ENCODE measurements at places on chromosomes 11 and 22.

- DNase-seq, result no peak
These were observed 141.0 kb downstream of the ARHGAP42 start for GRCh38 chr11:100827934-100828661.

DNA sequence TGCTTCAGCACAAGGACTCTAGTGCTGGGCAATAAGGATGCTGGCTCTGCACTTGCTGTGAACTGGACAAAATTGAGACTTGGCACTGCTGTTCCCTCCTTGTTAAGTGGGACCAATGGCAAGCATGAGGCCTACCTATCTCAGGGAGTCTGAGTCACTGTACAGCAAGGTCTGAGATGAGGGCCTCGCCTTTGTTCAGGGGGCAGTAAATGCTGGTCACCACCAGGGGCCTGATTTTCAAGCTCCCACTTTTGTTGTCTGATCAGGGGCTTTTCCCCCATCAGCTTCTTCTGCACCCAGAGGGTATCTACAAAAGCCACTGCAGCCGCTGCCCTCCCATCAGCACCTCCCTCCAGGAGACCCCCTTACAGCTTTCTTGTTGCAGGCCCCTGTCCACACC, 22.8 kb downstream of the DHCR7 start:
- no peak for DNase-seq

GRCh38 chr11:68536706-68537105, 76.2 kb downstream of the PPP6R3 start:
- DNase-seq, result no peak

DNA sequence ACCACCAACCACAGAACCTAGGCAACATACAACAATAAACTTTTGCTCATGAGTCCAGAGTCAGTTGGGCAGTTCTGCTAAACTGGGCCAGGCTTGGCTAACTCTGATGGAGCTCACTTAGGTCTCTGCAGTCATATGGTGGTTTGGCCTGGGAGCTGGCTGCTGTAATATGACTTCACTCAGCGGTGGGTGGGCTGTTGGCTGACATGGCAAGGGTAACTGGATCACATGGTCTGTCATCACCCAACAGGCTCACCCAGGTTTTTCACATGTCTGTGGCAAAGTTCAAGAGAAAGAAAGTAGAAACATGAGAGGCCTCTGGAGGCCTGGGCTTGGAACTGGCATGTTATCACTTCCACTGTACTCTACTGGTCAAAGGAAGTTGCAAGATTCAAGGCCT, 43.2 kb upstream of the CLMP start:
- DNase-seq, result no peak

- peak; percentile 55 for DNase-seq
These were observed 396.4 kb downstream of the METTL15 start for GRCh38 chr11:28504555-28505110.

- DNase-seq, result peak; percentile 14
These were observed 71.9 kb upstream of the SEZ6L start for GRCh38 chr22:26097411-26097810.

GRCh38 chr11:73950869-73951710, at the start of gene DNAJB13:
Gene DNAJB13 (plus strand): TSS chr11:73951026. CDS start chr11:73951070, 44 bp downstream.
- peak; percentile 45 for DNase-seq

GRCh38 chr11:88523386-88524071, 186.0 kb upstream of the CTSC start:
- DNase-seq, result no peak

DNA sequence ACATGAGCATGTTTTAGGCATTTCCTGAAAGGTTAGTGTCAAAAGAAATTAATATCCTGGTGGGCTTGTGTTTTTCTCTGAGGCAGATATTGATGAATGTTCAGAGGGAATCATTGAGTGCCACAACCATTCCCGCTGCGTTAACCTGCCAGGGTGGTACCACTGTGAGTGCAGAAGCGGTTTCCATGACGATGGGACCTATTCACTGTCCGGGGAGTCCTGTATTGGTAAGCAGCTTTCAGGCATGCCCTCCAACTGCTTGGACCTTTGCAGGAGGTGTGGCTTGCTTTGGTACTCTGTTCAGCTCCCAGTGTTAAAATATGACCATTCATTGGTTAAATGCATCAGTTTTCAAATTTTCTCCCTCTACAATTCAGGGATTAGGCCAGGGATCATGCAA, 658.6 kb upstream of the ANO5 start:
- no peak for DNase-seq

DNA sequence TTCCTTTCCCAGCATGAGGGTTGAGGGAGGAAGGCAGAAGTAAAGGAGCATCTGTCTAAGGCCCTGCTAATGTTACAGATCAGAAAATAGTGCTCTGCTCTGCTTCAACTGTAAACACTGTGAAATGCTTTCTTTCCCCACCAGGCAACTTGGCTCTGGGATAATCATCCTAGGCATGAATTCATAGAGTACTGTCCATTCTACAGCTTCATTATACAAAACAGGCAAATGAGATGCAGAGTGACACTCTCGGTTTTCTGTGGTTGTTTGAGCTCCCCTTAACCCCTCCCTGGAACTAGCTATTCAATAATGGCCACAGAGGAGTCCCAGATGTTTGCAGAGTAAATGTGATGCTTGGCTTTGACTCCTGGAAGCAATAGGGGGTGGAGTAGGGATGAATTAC, 184.3 kb upstream of the CTSC start:
- no peak for DNase-seq

DNA sequence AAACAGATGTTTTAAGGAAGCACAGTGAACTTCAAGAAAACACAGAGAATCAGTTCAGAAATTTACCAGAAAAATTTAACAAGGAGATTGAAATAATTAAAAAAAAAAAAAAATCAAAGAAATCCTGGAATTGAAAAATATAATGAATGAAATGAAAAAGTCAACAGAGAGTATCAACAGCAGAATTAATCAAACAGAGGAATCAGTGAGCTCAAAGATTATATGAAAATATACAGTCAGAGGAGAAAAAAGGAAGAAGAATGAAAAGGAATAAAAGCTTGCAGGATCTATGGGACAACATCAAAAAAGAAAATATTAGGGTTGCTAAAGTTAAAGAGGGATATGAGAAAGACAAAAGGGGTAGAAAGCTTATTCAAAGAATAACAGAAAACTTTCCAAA, 82.3 kb downstream of the XRRA1 start:
- DNase-seq, result no peak

- no peak for DNase-seq
These were observed 1.6 kb upstream of the PLAAT4 start for GRCh38 chr11:63534895-63535461.

DNA sequence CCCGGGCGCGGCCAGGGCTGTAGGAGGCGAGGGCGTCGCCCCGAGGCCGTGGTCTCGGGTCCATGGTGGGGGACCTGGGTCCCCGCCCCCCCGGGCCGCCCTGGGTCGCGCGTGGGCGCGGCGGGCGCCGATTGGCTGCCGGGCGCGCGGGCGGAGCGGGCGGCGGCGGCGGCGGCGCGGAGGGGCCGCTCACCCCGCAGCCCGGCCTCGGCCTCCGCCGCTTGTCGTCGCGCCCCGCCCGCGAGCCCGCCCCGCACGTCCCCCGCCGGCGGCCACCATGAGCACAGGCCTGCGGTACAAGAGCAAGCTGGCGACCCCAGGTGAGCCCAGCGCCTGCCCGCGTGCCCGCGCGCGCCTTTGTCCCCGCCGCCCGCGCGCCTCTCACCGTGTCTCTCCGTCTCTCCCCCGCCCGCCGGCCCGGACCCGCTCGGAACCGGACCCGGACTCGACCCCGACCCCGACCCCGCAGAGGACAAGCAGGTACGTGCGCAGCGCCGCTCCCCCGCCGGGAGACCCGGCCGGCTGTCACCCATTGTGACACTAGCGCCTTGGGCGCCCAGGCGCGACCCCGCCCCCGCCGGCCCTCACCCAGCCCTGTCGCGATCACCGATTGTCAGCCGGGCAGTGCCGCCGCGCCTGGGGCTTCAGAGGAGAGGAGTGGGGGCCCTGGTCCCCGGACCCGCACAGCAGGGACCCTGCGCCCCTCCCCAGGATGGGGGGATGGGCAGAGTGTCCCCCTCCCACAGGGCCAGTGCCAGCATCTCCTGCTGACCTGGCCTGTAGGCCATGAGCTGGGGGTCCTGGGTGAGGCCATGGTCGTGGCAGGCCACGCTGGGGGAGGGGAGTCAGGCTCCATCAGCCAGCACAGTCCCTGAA, at the start of gene SEPTIN5:
Gene SEPTIN5 (plus strand): TSS at position 192 of the 876 bp plus-strand sequence. CDS start 86 bp downstream, at position 278.
- no peak for DNase-seq

DNA sequence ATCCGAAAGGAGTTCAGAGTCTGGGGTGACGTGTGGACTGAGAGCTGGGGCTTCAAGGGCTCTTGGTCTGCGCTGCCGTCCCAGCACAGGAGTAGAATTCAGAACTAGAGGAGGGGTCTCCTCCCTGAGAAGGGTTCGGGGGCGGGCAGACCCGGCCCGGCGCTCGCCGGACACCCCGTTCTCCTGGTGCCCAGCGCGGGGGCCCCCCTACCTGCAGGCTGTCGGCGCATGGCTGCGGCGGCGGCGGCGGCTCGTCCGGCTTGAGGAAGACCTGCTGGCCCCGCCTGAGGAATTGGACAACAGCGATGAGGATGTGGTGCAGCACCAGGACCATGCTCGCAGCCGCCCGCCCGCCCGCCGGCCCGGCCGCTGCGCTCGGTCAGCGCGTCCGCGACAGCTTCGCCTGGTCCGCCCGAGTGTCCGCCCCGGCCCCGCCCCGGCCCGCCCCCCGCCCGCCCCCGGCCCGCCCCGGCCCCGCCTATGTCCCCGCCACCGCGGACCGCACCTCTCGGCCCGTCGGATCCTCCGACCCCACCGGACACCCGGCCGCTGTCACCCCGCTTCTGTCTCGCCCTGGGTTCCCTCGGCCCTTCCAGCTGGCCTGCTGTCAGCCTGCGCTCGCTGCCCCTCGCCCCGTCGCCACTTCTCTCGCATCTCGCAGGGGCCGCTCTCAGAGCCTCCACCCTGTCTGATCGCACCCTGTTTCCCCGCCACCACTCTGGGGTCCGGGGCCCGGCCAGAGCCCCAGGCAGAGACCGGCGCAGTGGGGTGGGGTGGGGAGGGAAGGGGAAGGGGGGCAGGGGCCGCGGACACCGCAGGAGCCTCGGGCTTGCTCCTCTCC, 32.0 kb downstream of the PDE2A start:
- DNase-seq, result no peak

GRCh38 chr11:1406571-1407485, 17.1 kb downstream of the BRSK2 start:
- no peak for DNase-seq

GRCh38 chr11:8744423-8744822, 61.8 kb downstream of the RPL27A start:
- no peak for DNase-seq

GRCh38 chr11:111000400-111001080, 245.0 kb upstream of the POU2AF2 start:
- DNase-seq, result peak; percentile 32

DNA sequence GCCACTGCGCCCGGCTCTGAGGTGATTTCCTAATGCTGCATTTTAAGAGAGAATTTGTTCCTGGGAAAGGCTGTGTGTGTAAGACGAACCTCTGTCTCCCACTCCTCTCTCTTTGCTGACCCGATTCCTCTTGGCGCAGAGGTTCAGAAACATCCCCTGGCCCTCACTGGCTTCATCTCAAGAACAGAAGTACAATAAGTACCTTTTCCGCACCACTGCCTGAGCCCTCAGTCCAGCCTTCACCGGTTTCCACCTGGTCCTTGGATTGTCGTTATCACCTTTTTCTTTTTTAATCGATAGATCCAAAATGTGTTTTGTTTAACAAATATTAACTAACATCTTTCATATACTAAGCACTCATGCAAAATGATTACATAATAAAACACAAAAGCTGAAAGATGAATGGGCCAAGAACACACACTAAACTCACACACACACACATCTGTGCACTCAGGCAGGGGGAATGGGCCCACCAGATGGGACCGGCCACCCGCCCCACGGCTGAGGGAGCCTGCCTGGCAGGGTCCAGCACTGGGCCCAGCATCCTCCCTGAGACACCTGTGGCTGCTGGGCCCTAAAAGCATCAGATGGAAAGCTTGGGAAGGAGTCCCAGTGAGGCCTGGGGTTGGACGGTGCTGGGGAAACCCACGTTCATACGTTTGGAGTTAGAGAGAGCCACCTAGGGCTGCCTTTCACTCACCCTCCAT, 50.4 kb upstream of the A4GALT start:
- DNase-seq, result no peak

GRCh38 chr22:38454353-38455075, 485 bp downstream of the KCNJ4 start:
- DNase-seq, result no peak

DNA sequence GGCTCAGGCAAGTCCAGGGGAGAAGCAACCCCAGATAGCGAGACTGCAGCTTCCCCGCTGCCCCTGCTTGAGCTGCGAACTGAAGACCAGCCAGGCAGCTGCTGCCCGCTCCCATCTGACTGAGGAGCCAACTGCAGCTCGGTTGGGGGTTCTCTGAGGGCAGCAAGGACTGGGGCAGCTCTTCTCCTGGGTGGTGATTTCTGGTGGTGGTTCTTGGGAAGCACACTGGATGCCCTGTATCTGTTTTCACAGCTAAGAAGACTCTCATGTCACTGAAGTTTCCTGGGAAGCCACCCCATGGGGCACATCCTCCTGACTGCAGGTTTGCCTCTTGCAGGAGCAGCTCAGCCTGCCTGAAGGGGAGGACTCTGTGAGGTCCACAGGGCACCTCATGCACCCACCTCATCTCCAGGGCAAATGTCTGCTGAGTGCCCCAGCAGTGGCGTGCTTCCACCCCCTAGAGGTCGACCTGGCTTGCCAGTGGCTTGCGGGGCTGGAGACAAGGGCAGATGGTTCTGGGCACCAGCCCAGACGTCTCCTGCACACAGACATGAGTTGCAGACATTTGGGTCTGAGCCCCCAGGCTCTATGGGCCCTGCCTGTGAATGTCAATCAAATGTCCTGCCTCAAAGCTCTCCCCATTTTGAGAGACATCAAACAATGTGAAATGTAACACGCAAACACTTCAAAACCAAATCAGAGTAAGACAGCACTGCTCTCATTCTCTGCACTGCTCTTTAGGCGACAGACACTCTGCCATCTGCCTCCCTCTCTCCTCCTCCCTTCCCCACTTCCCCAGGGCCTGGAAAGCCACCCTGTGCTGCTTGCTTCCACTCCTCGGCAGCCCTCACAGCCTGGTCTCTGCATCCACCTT, 800.9 kb downstream of the BRD1 start:
- DNase-seq, result no peak

- no peak for DNase-seq
These were observed 689 bp downstream of the TAF10 start for GRCh38 chr11:6611092-6611962.

DNA sequence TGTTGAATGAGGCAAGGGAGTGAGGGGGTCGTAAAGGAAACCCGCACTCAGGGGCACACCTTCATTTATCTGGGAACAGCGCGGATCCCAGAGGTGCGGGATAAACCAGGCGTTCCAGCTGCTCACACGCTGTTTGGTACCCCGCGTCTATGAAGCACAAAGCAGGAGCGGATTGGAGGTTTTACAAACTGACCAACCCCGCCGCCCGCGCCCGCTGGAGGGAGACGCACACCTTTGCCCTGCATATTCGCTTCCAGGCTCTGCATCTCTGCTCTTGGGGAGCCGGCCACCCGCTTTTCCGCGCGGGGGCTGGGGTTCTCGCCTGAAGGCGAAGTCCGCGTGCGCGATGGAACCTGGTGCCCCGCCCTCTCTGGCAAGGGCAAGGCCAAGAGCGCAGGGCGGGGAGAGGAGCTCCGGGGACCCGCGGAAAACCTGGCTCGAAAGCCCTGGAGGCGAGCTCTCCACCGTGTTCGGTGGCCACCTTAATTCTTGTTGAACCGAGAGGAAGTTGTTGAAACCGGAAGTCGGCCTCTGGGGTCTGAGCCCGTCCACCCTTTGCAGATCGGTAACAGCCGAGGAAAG, 6.8 kb upstream of the ALX4 start:
- DNase-seq, result peak; percentile 50

- no peak for DNase-seq
These were observed 12.4 kb downstream of the THAP12 start for GRCh38 chr11:76368490-76368889.
